ENCODE measurements at places on chromosomes 7 and 10.
A peak's percentile ranks its signal among the peaks of the same experiment; 100 is the strongest.

GRCh38 chr10:10564081-10564794, 453.4 kb upstream of the CELF2 start:
- no peak for DNase-seq

DNA sequence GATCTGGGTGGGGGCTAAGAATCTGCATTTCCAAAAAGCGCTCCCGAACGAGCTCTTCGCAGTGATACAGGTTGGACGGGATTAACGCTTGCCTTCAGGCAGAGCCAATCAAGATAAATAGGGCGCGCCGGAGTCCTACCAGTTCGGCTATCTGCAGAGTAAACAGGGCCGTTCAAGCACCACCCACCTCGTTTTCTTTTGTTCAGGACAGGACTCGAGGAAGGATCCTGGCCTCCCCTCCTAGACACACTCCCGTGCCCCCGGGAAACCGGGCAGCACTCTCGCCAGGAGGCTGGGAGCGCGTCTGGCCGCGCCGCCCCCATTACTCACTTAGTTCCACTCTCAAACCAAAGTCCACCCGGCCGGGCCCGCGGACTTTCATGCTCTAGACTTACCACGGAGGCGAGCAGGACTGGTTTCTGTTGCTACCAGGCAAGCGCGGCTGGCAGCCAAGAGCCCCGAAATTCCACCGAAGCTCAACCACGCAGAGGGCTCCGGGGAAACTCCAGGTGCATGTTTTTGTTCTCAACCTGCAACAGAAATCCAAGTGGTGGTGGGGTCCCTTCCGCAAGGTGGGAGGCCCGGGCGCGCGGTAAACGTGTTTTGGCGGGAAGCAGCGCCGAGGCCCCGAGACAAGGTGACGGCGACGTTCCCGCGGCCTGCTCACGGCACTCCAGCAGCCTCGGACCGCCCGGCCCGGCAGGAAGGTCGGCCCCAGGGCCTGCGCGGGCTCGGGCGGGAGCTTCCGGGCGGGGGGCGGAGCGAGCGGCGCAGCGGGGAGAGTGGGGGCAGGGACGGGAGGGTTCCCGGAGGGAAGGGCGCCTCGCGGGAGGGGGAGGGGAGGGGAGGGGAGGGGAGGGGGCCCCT, 12.7 kb downstream of the HNRNPF start:
- DNase-seq = peak; percentile 91

DNA sequence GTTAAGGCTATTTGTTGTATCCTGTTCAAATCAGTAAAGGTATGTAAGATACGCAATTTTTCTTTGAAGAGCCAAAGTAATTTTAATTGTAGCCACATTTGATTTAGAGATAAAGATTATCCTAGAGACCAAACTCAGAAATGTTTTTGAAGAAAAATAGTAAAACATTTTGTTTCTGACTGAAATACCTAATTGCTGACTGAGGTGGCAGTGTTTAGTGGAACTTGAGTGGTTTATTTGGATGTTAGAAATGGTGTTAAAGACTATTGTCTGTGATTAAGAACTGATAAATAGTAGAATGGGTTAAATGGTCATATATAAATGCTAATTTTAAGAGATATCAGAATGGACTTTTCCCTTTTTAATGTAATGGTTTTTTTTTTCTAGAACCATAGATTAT, 15.3 kb downstream of the EDRF1 start:
- DNase-seq = no peak

DNA sequence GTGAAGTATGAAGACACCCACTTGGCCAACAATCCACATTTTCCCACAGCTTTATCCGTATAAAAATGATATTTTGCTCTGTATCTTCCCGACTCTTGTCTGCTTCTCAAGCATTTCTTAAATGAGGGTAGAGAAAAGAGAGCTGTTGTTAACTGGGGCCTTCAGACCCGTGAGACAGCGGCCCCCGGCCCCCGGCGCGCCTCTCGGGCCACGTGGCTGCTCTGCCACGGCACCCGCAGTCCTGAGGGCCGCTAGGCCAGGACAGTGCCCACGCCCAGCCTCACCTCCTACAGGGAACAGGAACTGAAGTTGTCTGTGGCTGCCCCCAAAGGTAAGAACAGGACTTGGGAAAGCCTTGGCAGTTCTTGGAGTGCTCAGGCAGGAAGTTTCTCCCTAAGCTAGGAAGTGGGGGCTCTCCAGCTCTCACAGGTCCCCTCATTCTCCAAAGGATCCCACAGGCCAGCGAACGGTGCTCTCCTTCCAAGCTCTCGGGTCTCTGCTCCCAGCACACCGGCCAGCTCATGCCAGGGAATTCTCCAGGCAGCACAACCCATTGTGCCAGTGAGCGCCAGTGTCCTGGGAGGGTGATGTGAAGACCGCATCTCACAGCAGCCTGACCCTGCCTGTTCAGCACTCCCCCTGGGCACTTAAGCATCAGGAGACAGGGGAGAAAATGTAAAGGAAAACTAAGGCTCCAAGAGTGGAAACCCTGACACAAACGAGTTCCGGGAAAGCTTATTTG, 230.3 kb upstream of the PFKP start:
- DNase-seq = no peak

DNA sequence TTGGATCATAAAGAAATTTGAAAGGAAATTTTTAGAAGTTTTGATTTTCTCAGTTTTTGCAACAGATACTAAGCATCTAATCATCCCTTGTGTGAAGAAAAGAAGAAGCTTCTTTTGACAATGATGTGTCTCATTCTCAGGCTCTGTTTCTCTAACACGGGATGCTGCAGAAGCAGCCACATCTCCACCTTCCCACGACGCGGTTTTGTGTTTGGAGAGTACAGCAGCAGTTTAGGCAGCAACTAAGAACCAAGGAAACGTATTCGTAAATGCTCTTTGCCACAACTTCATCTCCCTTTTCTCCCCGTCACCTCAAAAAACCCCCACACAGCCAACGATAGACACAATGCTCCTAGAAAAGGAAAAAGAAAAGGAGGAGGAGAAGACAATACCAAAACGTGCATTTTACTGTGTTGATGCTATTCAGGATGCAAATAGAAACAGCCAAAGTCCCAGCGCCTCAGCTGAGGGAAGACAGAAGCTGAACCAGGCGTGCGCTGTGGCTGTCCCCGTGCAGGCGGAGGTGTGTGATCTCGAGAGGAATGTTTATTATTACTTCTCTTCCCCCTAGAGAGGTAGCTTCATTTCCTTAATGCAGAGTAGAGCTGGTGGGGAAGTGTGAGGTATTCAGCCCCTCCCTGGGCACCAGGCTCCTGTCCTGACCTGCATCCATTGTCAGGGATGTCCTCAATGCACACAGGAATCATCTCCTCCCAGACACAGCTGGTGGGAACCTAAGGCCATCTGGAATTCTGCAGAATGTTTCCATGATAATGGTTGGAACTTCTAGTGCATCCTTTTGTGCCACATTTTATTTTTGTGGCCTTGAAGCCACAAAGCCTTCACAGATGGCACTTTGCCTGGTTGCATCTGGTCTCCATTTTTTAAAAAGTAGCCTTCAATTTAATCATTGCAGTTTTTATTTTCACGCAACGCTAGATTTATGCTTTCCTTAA, 174.6 kb upstream of the KLF6 start:
- no peak for DNase-seq

DNA sequence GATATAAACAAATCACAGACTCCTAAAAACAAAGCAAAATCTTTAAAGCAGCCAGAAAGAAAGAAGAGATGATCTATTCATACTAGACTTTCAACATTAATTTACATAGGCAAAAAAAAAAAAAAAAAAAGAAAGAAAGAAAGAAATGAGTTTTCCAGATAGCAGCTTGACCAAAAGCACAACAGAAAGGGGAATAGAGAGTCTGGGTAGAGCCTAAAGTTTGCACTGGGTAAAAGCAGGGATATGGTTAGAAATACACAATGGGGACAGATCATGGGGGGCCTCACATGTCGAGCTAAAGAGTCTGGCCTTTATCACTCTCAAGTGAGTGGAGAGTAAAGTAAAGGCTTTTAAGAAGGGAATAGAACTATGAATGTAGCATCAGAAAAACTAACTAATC, 169.8 kb downstream of the SGMS1 start:
- DNase-seq = no peak

DNA sequence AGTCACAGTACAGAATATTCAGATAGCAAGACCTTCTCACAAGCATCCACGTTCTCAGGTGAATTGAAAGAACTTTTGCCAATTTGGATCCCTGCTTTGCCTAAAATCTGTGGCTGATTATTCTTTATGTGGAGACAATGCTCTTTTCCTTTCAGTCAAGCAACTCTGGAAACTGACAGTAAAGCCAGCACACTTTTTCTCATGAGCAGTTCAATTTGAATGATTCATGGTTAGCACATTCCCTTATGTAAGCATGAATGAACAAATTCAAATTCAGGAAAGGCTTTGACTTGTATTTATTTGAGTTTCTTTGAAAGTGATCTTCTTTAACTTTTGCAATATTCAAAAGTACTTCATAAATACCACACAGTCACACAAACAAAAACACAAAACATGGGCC, 57.6 kb downstream of the MEOX2 start:
- DNase-seq = no peak

DNA sequence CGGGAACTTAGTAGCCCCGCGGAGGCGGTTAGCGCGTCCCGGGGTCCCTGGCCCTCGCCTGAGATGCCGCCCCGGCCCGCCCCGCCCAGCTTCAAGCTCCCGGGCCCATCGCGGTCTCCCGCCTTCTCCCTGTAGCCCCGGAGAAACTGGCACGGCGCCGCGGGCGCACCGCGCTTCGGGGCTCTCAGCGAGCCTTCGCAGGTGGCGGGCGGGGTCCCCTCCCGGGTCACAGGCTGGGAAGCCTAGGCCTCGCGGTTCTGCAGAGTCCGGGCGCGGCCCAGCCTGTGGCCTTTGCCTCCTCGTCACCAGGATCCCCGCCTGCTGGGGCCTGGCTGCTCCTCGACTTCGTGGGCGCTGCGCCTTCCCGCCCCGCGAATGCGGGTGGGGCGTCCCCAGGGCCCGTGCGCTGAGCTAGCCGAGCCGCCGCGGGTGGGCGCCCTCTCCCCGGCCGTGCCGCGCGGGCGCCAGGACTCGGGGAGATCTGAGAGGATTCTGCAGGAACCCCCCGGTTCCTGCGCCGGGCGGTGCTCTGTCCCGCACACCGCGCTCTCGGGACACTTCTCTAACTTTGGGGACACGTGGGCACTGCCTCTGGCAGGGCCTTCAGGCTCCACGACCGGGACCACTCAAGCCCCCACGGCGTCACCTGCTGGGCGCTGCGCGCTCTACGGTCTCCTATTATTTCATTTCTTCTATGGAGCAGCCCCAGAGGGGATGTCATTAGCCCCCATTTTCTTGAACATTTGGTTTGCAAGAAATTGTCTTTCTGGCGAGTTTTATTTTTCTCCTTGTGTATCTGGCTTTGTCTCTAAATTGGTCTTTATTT, 682 bp upstream of the RGS10 start:
- peak; percentile 82 for DNase-seq

DNA sequence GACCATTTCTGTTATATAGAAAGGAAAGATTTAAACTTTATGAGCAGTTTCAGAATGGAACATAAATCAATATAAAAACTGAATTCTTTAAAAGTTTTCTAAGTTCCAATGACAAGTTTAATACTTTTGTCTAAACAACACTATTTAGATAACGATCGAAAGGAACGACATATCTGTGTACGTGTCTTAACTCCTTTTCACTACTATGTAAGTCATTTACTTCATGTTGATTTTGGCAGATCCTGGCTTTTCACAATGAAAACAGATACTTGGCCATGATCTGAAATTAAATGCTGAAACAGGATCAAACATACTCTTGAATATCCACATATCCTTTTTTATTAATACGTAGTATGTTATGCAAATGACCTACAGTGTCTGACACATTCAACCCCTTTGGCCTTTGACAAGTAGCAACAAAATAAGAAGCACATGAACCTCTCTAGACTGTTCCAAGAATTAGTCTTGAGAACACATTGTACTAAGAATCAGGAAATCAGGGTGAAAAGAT, 41.9 kb downstream of the RNLS start:
- no peak for DNase-seq

- no peak for DNase-seq
Measured at GRCh38 chr7:157890921-157891401, 554.2 kb downstream of the DNAJB6 start.

DNA sequence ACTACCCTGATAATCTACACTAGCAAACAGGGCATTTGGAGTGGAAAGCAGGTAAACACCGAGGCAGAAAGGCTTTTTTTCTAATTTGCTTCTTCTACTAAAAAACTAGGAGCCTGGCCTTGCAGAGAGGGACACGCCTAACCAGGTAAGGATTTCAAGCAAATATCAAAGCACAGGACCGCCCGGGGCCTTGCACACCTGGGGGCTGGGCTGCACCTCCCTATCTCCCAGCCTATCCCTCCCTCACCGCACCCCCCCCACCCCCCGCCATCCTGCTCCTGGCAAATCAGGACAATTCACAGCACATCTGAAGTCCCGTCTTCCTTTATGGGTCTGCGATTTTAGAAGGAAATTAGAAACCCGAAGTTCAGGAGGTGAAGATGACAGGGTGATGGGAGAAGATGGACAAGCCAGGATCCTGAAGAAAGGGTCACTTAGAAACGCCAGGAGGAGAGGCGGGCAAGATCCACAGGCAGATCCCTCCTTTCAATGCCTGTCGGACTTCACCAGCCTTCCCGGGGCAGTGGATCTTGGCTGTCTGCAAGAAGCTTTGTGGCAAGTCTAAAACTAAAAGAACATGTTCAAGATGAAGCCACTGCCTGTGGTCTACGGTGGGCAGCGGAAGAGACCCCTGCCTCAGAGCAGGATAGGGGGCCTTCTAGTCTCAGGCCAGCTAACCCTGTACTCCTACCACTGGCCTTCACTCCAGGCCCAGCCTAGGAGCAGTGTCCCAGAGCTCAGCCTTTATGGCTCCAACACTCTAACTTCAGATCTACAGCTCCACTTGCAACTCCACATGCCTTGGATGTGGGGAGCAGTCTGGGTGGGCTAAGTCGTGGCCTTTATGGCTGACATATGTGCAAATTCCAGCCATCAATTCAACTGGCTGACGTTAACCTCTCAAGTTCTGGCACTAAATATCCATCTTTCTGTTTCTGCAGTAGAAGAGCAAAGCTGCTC, 43.9 kb downstream of the TNS3 start:
- no peak for DNase-seq

- peak; percentile 84 for DNase-seq
Measured at GRCh38 chr10:75401569-75402485, at the start of gene ZNF503. Gene ZNF503 (minus strand): TSS chr10:75401764. CDS start chr10:75401419, 345 bp downstream.

GRCh38 chr7:151807846-151808245, 69.1 kb downstream of the PRKAG2 start:
- DNase-seq = no peak

- DNase-seq = no peak
Measured at GRCh38 chr10:94010886-94011285, 17.2 kb downstream of the PLCE1 start.

DNA sequence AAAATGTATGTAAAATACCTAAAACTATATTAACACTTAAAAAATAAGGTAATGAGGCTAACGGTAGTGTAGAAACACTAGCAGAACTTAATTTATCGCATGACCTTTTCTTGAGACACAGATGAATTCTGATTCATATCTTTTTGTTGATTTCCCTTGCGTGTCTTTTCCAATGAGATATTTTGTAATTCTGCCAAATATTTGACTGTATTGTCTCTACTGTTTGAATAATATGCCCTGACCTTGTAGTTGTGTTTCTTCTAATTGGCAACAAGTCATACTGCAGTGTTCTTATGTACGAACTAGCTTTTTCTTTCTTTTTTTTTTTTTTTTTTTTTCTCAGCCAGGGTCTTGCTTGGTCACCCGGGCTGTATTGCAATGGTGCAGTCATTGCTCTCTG, 9.2 kb upstream of the ABCB1 start:
- no peak for DNase-seq
